Stimulated activated CD4-positive, alpha-beta T cell treated with anti-CD3 and anti-CD28 coated beads, Interleukin-12 subunit alpha, Interleukin-12 subunit beta, amount 100 ng/mL, for 4 hours (primary cell): ENCODE measurements at places on chromosomes 2 and 18.

DNA sequence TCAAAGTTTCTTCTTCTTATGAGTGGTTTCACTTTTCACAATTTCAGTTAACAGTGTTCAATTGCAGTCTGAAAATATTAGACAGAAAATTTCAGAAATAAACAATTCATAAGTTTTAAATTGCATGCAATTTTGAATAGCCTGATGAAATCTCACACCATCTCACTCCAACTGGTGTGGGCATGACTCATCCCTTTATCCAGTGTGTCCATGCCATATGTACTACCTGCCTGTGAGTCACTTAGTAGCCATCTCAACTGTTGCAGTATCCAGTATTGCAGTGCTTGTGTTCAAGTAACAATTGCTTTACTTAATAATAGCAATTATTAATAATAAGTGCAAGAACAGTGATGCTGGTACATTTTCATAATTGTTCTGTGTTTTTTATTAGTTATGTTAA, 1202.5 kb downstream of the DSC3 start:
- DNase-seq = no peak

- DNase-seq = no peak
Observed at GRCh38 chr18:50240080-50240563, 26.2 kb downstream of the CFAP53 start.

DNA sequence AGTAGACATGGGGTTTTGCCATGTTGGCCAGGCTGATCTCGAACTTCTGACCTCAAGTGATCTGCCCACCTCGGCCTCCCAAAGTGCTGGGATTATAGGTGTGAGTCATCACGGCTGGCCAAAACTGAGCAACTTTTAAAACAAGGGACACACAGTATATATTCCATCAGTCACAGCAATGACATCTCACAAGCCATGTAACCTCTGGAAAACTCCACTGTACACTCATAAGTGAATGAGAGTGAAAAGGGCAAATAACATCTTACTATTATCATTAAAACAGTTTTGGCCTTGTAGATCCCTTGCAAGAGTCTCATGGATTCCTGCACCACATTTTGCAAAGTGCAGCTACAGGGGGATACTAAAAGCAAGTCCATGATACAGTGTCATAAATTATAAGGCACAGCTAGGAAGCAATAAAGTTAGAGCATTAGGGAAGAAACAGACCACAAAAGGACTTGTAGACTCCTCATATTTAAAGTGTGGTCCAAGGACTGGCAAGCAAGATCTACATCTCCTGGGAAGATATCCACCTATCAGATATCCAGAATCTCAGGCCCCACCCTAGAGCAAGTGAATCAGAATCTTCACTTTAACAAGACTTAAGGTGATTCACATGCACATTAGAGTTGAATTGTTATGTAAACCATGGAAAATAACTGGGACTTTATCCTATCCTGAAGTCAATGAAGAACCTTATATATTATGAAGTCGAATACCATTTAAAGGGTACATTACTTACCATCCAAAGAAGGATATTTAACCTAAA, 5.7 kb downstream of the SMC6 start:
- DNase-seq = no peak

- no peak for DNase-seq
Observed at GRCh38 chr18:56489893-56490292, 148.5 kb downstream of the TXNL1 start.

GRCh38 chr2:42414158-42414557, 53.1 kb upstream of the COX7A2L start:
- DNase-seq = no peak

GRCh38 chr2:33042819-33043218, 96.1 kb downstream of the LTBP1 start:
- DNase-seq = no peak

- no peak for DNase-seq
Observed at GRCh38 chr2:177123048-177123447, 89.5 kb upstream of the HNRNPA3 start.

DNA sequence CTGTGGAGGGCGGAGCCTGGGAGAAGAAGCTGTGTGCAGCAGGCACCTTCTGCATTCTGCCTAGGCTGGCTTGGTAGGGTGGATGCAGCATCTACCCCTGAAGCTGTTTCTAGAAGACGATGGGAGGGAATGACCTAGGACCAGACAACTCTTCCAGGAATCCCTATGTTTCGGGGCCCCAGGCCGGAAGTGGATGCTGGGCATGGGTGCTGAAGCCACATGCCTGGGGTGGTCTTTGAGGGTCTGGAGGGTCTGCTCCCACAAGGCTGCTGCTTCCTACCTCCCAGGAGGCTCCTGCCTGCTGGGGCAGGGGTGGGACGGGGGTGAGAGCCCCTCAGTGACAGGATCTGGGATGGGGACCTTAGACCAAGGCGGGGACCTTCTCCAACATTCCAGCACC, 61.0 kb downstream of the CIB4 start:
- no peak for DNase-seq

- no peak for DNase-seq
Observed at GRCh38 chr2:64615192-64615763, 38.4 kb downstream of the SERTAD2 start.

DNA sequence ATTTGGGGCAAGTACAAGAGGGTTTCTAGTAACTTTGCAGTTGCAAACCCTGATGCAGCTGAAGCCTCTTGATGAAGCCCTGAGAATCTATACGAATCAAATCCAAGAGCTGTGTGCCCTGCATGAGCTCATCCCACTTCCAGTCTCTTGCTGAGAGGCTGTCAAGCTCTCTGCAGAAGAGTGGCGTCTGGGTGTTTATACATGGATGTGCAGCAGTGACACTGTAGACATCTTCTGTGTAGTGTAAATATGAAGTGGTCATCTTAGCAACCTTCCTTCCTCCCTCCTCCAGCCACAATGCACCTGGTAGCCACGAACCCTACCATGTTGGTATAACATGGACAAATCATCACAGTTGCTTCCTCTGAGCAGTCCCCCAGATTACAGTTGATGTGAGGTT, 18.4 kb upstream of the KIAA2012 start:
- no peak for DNase-seq

DNA sequence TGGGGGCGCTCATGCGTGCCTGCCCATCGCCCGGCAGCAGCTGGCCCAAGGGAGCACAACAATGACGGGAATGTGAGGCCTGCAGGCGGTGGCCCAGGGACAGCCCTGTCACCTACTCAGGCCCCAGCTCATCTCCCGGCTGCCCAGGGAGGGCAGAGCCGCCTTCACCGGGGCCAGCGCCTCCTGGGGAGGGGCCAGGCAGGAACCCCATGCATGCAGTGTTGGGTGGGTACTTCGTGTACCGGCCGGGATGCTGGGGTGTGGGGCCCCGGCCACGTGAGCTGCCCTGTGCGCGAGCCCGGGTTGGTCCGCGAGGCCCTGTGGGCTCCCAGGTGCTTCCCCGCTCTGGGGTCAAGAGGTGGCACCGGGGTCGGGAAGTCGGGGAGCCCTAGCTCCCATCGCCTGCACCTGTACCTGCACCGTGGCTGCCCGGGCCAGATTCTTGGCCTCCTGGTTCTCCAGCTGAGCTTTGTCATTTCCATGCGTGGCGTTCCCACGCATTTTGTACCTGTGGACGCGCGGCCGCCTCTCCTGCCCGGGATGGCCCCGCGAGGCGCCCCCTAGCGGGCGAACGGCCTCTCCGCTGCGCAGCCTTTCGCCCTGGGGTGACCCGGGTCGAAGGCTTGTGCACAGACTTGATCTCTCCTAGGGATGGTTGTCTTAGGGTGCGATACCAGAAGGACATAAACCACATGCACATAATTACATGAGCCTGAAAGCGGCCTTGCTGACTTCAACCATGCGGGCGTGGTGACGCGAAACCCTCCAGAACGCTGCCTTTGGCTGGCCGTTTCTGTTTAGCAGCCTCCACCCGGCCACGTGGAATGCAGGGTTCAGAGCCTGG, 950 bp downstream of the KLHL30 start:
- peak; percentile 15 for DNase-seq

DNA sequence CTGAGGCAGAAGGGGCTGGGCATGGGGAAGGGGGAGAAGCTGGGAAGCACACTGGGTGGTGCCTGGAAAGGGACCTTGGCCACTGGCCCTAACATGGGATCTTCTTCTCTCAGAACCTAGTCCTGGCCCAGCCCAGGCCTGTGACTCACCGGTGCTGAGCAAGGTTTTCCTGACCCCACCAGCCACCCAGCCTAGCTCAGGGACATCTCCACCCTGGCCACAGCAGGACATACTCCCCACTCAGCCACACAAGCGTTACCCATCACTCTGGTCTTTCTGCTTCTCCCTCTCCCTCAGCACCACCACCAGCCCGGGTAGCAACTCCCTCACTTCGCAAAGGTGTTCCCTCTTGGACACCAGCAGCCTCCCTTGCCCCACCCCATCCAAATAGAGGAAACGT, 22.8 kb downstream of the TNS1 start:
- no peak for DNase-seq

DNA sequence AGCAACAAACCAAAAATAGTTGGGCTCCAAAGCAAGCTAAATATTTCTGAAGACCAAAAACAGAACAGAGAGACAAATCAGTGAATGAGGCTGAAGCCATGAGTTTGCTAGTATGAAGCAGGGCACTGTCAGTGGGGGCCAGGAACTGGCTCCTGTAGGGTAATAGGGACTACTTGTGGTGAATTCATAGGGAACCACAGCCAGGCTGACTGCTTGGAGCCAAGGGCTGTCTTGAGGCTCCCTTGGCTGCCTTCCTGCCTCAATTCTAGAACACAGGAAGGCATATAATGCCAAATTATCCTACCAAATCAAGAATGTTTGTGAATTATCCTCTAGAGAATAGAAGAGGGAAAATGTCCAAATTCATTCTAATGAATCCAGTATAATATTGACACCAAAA, 406.0 kb downstream of the CCDC85A start:
- no peak for DNase-seq

DNA sequence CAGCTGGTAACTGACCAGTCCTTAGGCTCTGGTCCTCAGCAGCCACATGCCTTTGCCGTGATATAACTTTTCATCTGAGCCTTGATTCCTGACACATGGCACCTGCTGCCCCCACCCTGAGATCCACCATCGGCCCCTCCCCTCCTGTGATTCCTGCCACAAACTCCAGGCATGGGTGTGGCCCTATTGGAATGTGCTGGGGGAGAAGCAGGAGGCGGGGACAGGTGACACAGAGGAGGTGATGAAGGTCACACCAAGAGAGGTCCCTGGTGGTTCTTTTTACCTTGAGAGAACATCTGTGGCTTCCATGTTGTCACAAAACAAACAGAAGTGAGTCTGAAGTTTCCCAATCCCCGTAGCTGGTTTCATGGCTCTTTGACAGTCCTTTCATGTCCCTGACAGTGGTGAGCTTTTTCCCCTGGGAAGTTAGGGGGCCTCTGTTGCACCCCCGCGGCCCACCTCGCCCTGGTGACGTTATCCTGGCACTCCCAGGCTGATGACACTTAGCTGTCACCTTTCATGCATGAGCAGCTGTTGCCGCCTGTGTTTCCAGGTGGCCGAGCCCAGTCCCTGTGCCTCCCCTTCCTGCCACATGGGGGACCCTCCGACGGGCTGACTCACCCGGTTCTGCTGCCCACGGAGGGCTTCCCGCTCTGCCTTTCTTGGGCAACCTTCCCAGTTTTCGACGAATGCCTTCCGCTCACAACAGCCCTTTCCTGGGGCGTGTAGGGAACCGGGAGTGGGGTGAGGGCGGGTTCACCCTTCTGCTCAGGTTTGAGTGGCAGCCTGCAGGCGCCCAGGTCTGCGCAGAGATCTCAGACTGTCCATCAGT, 66.3 kb upstream of the GLI2 start:
- DNase-seq = no peak

GRCh38 chr2:210442878-210443277, 33.7 kb downstream of the LANCL1 start:
- no peak for DNase-seq

- DNase-seq = no peak
Observed at GRCh38 chr2:61967262-61967661, 61.8 kb downstream of the COMMD1 start.

DNA sequence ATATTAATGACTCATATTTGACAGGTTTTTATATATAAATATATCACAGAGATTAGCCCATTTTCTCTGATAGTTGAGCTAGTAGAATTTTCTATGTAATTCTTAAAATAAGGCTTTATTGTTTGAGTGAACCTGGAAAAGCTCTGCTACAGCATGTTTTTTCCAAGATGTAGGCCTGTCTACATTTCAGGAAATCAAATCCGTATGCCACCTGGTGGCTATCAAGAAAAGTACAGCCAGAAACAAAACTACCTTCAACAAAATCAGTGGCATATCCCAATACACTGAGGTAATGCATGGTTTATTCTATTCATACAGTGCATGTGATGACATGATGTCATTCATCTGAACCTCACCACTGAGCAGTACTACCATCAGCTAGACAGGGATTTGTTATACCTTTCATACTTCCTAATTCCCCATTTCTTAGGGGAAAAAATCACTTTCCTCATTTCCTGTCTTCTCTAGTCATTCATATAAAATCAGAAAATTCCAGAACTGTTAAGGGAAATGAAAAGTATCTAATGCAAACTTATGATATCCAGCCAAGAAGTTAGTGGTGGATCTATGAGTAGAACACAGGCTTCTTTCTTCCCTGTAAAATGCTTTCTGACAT, 310.4 kb upstream of the SYT4 start:
- DNase-seq = no peak

DNA sequence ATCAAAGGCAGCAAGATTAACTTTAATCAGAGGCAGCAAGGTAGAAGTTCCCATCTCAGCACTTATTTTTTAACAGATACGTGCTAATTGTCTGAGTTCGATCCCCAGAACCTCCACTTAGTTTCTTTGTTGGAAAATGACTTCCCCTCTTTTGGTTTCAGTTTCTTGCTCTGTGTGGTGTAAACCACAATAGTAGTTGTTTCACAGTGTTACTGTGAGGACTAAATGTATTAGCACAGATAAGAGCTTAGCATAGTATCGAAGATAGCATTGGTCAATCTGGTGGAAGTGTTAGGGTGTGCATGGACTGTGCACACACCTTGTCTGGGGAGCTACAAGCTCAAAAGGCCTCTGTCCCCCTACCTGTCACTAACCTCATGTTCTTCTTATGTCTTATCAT, 988.3 kb upstream of the GYPC start:
- no peak for DNase-seq

GRCh38 chr2:234714711-234715110, 217.8 kb upstream of the ARL4C start:
- DNase-seq = no peak

- DNase-seq = no peak
Observed at GRCh38 chr2:43407935-43408334, 181.5 kb upstream of the ZFP36L2 start.

DNA sequence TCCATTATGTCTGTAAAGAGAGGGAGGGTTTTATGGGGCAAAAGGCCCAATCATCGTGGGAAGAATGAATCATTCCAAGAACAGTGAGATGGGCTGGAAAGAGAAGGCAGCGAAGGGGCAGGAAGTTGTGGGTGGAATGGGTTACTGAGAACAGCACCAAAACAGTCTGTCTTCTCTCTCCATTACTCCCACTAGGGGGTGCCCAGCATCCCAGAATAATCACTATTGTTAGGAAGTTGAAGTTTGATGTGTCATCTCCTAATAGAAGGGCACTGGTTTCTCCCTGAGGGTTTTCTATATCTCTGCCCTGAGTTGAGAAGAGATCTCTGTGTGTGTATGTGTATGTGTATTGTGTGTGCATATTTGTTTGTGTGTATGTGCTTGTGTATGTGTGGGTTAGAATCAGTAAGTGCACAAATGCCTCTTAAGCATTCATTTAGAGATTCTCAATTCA, 76.6 kb upstream of the MAP4K3 start:
- peak; percentile 57 for DNase-seq
